Retinal pigment epithelial cell (primary cell): ENCODE measurements at places on chromosomes 1 and 21.

DNA sequence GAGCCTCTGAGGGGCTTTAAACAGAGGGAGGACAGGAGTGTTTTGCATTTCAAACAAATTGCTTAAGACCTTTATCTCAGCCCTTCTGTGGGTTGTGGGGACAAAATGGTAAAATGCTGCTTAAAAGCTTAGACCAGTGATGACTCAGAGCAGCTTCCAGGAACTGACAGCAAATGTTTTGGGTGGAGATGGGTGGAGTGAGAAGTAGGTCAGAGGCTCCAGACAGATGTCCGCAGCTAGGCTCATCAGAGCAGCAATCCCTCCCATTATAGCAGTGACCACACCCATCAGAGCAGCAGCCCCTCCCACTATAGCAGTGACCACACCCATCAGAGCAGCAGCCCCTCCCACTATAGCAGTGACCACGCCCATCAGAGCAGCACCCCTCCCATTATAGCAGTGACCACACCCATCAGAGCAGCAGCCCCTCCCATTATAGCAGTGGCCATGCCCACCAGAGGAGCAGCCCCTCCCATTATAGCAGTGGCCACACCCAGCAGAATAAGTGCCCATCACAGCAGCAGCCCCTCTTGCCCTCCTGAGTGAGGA lies 532.2 kb downstream of the MATN1 start:
- DNase-seq: no peak

GRCh38 chr21:42861848-42862400 lies 17.4 kb downstream of the WDR4 start:
- DNase-seq: no peak

GRCh38 chr21:36545776-36546511 lies 66.0 kb upstream of the CLDN14 start:
- no peak for DNase-seq

DNA sequence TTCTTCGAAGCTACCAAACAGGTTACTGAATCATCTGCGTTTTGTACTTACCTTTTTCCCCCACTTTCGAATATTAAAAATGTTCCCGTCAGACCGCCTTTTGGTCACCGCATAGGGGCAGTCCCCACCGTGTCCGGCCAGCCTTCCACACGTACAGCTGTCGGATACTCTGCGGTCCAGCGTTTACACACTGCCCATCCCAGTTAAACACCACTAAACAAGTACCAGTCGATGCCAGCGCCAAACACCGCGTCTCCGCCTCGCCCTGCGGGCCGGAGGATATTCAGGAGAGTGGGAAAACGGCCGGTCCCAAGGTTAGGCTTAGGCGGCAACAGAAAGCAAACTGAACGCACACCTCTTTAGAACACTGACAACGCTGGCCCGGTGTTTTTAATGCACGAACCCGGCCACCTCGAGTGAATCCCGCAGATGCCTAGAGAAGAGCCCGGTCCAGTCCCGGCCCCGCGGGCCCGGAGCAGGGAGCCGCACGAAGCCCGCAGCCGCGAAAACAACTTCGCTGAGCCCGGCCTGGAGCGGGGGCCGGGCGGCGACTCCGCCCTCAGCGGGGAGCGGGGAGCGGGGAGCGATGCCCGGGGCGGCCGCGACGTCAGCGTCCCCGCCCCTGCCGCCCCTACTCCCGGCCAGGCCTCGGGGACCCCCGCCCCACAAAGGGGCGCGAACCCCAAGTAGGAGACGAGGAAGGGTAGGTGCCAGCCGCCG lies 730 bp upstream of the PHF13 start:
- no peak for DNase-seq

DNA sequence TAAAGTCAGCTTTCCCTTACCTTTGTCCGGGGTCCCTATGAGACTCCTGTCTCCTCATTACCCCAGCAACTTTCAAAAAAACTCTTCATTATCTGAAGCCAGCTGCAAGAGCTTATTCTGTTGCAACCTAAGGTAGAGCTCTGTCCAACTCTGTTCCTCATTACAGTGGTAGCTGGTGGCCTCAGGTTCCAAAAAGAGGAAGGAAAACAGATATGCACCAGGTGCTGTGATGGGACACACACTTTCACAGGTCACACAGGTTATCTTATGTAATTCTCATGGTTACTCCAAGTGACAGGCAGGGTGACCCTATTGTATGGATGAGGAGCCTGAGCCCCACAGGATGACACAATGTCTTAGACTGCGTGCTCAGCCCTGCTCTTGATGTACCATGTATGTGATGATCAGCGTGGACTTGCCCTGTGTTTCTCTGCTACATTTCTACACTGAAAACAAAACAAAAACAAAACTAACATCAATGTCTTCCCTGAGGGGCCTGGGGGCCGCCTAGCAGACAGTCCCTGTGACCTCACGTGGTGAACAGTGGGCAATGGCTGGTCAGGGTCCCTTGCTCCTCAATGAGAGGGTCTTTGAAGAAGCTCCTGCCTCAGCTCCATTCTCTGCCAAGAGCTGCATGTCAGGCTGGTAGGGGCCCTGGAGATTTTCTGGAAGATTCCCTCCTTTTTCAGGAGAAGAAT lies 9.7 kb upstream of the TENT5C start:
- DNase-seq: no peak

GRCh38 chr21:43269957-43270705 lies 101.3 kb downstream of the CRYAA start:
- DNase-seq: no peak

DNA sequence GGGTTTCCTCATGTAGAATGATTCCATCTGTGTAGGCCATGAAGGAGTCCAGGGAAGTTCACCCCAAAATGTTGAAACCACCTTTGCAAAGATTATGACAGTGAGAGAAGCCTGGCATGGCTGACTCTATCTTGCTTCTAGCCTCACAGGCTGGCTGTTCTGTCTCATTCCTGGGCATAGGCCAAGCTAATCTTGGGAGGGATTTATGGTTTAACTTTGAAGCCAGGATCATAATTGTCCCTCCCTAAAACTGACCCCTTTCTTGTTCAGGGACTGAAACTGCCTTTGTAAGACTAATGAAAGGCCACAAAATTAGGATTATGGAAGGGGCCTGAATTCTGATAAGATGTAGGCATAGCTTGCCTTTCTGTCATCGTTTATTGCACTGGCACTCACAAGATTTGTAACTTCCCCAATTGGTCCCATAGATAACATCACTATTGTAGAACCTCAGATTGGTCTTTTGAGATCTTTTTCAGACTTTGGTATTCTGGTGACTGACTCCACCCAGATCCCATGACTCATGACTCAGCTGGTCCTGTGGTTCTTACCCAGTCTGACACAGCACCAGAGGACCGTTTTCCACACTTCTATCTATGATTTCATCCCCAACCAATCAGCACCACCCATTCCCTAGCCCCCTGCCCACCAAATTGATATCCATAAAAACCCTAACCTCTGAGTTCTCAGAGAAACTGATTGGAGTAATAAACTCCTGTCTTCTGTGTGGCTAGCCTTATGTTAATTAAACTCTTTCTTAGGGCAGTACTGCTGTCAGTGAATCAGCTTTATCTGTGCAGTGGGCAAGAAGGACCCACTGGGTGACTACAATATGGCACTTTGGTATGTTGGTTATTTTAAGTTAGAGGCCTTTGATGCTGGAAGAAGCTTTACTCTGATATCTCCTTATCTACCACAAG lies 13.6 kb upstream of the LAMTOR5 start:
- DNase-seq: peak; percentile 9

- DNase-seq: no peak
Measured at GRCh38 chr1:93079685-93080141, 630 bp downstream of the MTF2 start.

DNA sequence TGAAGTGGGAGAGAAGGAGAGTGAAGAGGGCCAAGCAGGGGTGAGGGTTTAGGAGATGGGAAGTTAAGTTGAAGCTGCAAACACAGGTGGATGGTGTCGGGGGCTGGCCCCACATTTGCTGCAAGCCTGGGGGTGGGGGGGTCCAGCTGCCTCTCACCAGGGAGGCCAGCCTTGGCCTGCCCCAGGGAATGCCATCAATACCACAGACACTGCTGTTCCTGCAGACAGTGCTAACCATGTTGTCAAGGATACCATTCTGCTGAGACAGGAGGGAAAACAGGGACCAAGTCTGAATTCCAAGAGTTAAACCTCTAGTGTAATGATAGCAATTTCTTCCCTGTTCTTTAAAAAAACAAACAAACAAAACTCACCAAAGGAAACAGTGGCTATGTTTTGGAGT lies 8.0 kb downstream of the MECR start:
- no peak for DNase-seq

DNA sequence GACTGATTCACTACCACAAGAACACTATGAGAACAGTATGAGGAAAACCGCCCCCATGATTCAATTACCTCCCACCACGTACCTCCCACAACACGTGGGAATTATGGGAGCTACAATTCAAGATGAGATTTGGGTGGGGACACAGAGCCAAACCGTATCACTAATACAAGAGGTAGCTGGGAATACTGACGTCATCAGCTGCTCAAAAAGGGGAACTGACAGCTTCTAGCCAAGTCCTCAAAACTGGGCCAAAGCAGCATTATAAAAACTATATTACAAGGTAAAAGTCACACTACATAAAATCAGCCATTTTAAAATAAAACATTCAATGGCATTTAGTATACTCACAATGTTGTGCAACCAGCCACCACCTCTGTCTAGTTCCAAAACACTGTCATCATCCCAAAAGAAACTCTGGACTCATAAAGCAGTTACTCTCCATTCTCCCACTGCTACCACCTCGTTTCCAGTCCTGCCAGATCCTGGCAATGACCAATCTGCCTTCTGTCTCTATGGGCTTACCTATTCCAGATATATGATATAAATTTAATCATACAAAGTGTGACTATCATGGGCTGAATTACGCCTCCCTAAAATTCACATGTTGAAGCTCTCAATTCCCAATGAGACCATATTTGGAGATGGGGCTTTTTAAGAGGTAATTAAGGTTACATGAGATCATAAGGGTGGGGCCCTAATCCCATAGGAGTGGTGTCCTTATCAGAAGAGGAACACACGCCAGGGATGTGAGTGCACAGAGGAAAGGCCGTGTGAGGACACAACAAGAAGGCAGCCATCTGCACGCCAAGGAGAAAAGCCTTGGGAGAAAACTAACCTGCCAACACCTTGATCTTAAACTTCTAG lies 192.1 kb downstream of the SETD4 start:
- DNase-seq: no peak

DNA sequence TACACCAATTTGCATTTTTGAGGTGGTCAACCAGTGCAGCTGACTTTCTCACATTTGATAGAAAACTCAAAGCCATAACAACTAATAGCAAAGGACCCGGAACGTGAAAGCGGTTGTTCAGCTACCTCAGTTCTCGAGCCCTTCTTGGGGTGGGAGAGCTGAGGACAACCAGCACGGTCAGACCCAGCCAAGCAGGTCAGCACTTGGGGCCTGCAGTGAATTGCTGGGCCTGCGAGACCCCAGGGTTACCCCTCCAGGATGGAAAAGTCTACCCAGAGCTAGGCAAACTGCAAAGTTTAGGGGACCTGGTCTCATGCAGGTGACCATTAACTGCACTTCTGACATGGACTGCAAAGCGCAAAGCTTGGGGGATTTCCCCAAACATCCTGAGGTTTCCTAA lies 23.8 kb upstream of the AJAP1 start:
- no peak for DNase-seq

DNA sequence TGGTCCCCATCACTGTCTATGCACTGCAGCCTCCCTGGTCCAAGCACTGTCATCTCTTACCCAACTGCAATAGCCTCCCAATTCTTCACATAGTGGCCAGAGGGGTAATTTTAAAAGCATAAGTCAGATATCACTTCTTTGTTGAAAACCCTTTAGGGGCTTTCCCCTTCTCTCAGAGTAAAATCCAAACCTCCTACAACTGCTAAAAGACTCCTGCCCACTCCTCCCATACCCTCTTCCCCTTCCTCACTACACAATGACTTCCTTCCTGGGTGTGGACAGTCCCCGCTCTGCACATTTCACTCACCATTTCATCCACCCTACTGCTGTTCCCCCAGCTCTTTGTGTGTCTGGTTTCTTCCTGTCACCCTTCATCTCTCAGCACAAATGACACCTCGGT lies 8.3 kb downstream of the MCOLN2 start:
- DNase-seq: no peak

DNA sequence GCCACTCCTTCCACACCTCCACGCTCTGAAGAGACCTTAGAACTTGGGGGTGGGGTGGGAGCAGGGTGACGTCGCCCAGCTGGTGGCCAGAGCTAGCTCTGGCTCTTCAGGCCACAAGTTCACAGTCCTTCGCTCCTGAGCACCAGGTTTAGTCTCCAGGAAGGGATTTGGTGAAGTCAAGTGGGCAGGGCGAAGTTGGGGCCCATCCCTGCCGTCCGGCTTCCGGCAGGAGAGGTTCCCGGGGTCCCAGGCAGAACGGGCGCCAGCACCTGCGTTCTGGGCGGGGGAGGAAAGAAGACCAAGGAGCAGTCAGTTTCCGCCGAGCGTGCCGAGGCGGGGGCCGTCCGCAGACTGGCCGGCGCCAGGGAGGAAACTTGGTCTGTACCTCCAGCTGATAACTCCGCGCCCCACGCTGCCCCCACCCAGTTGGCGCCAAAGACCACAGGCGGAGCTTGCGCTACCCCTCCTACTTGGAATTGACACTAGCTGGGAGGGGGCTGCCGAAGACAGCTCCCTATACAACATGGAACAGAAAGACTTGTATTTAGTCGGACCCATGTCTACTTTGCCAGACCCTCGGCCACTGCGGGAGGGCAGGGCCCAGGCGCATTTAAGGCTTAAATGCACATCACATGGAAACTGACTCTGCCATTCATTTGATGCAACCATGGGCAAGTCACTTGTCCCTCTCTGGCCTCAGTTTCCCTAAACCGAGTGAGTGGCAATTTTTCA lies 995 bp downstream of the ID3 start:
- no peak for DNase-seq

DNA sequence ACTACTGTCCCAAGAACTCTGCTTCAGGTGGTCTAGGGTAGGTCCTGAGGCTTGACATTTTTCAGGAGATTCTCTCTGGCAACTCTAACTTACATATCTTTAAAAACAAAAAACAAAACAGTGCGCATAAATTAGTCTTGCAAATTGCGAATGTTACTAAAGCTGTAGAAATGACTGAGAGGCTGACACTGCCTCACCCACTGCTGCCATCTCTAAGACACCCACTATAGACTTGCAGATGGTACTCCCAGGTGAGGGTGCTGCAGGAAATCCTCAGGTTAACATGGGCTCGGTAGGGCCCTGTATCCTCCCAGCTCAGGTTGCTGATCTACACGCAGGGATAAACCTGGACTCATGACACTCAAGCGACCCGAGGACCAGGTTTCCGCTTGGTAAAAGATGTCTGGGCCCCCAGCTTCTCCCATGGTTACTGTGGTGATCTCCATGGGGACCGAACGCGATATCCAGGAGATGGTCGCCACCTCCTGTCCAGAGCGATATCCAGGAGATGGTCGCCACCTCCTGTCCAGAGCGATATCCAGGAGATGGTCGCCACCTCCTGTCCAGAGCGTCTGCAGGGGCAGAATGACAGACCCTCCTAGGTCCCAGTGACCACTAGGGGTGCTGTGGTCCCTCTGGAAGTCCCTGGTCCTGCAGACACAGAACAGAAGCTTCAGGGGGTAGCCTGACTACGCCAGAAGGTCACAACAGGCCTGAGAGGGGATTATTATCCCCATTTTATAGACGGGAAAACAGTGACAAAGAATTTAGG lies 16.2 kb upstream of the LY9 start:
- DNase-seq: no peak
